ENCODE measurements at places on chromosomes 2 and 18.
A peak's percentile ranks its signal among the peaks of the same experiment; 100 is the strongest.

GRCh38 chr18:77207540-77207939 lies 42.1 kb upstream of the GALR1 start:
- H3K27me3 ChIP-seq: no peaks in the 10 kb centered on the region
- H3K4me1 ChIP-seq: peaks cover 36% of the 10 kb centered on the region

DNA sequence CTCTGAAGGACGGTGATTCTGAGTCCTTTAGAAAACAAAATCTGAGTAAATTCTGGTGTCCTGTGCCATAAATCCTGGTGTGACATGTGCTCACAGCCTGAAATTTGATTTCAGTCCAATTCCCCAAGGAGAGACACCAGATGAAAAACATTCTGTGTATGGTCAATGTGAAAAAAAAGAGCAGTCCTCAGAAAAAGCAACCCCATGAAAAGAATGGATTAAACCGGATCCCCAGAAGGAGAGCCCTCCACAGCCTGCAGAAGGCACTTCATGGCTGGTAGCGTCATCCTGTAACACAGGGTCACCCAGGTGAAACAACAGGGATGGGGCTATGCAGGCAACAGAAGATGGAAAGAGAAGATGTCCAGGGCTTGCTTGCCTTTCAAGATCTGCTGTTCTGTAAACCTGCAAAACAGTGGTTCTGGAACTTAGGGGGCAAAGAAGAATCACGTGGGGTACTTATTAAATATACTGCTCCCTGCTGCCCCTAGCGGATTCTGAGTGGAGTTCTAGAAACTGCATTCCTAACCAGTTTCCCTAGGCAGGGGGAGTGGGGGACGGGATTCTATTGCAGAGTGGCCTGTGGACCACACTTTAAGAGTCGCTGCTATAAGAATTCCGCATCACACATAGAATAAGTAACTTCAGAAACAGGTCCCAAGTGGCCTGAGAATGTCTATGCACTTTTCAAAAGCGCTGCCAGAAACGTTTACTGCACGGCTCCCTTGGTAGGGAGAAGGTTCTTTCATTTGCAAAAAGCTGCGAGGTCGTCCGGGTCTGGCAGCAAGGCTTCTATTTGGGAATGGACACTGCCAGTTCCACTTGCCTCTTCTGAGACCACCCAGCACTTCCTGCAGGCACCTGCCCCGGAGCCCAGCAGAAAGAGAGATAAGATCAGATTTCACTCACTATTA lies 118.9 kb upstream of the ARL5A start:
- H3K27ac ChIP-seq: no peak overlapping the region
- H3K36me3 ChIP-seq: no peaks in the 10 kb centered on the region
- peaks cover 4% of the 10 kb centered on the region for H3K27me3 ChIP-seq
- peak; percentile 11 for DNase-seq
- no peaks in the 10 kb centered on the region for H3K4me1 ChIP-seq
- no peak overlapping the region for H3K4me3 ChIP-seq

- DNase-seq: no peak
- no peaks in the 10 kb centered on the region for H3K4me1 ChIP-seq
- no peak overlapping the region for H3K4me3 ChIP-seq
- H3K27me3 ChIP-seq: no peaks in the 10 kb centered on the region
- H3K36me3 ChIP-seq: no peaks in the 10 kb centered on the region
These were observed 167.3 kb upstream of the NOSTRIN start for GRCh38 chr2:168635065-168635577.

DNA sequence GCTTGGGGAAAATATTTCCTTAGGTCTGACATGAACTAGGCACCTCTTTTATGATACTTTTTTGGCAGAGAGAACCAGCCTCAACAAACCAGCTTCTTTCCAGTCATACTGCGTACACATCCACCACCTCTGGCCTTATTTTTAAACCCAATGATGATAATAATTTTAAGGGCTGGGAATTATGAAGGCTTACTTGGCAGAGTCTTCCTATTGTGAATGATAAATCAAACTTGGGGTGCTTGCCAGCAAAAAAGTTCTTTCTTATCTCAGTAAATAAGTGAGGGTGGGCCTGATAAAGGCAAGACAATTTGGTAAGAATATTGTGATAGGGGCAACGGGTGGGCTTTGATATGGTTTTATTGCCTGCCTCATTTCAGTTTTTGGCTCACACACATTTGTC lies 1230.2 kb upstream of the ZEB2 start:
- H3K27ac ChIP-seq: no peak overlapping the region
- no peaks in the 10 kb centered on the region for H3K36me3 ChIP-seq
- no peak overlapping the region for H3K4me3 ChIP-seq
- no peaks in the 10 kb centered on the region for H3K4me1 ChIP-seq

DNA sequence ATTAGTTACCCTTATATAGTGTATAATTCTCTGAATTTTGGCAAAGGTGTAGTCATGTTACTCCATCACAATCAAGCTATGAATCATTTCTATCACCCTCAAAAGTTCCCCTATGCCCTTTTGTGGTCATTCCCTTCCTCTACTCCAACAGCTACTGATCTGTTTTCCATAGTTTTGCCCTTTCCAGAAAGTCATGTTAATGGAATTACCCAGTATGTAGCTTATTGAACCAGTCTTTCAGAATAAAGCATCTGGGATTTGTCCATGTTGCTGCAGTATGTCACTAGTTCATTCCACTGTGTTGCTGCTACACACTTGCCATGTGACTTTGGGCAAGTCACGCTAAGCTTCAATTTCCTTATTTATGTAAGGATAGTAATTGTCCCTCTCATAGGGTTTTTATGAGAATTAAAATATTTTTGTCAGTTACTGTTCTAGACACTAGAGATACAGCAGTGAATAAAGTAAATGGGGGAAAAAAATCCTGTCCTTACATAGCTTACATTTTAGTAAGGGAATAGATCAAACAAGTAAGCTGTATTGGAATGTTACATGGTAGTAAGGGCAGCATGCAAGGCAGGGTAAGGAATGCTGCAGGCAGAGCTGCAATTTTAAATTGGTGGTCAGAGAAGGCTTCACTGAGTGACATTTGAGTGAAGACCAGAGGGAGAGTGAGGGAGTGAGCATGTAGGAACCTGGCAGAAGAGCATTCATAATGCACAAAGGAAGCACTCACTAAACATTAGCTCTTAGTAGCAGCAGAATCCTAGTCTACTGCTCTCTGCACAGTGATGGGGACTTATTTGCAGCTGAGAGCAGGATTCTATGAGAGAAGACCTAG lies 80.3 kb upstream of the TSPYL6 start:
- no peak for DNase-seq
- H3K36me3 ChIP-seq: no peaks in the 10 kb centered on the region
- peaks cover under 1% of the 10 kb centered on the region for H3K4me1 ChIP-seq
- no peaks in the 10 kb centered on the region for H3K27me3 ChIP-seq

GRCh38 chr2:237865623-237866041 lies 6.2 kb downstream of the RAMP1 start:
- H3K27ac ChIP-seq: no peak overlapping the region
- no peak overlapping the region for H3K4me3 ChIP-seq
- H3K27me3 ChIP-seq: peaks cover 5% of the 10 kb centered on the region
- no peaks in the 10 kb centered on the region for H3K36me3 ChIP-seq
- DNase-seq: no peak

- H3K27me3 ChIP-seq: no peaks in the 10 kb centered on the region
- no peak overlapping the region for H3K27ac ChIP-seq
- no peak for DNase-seq
- peaks cover 18% of the 10 kb centered on the region for H3K4me1 ChIP-seq
- H3K36me3 ChIP-seq: peaks cover 12% of the 10 kb centered on the region
These were observed 197.2 kb downstream of the HDAC4 start for GRCh38 chr2:239203443-239204135.

DNA sequence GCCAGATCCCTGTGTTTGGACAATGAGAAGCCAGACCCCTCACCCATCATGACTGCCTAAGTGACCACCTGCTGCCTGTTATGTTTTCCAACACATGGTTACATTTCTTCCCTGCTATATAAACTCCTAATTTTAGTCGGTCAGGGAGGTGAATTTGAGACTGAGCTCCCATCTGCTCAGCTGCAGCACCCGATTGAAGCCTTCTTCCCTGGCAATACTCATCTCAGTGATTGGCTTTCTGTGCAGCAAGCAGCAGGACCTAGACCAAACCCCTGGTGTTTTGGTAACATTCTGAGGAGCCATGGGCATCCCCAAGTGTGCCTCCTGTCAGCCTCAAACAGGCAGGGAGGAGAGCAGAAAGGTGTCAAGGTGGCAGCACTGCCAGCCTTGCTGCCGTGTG lies 141.2 kb downstream of the CD8B2 start:
- H3K36me3 ChIP-seq: no peaks in the 10 kb centered on the region
- DNase-seq: no peak
- no peak overlapping the region for H3K4me3 ChIP-seq

- H3K27me3 ChIP-seq: no peaks in the 10 kb centered on the region
- no peak overlapping the region for H3K27ac ChIP-seq
- no peaks in the 10 kb centered on the region for H3K4me1 ChIP-seq
- no peaks in the 10 kb centered on the region for H3K36me3 ChIP-seq
- H3K4me3 ChIP-seq: no peak overlapping the region
- no peak for DNase-seq
These were observed 359.9 kb upstream of the ZC3H15 start for GRCh38 chr2:186126181-186126580.

- no peak overlapping the region for H3K27ac ChIP-seq
- H3K4me3 ChIP-seq: no peak overlapping the region
These were observed 297.2 kb downstream of the NDUFA10 start for GRCh38 chr2:239727776-239728600.

DNA sequence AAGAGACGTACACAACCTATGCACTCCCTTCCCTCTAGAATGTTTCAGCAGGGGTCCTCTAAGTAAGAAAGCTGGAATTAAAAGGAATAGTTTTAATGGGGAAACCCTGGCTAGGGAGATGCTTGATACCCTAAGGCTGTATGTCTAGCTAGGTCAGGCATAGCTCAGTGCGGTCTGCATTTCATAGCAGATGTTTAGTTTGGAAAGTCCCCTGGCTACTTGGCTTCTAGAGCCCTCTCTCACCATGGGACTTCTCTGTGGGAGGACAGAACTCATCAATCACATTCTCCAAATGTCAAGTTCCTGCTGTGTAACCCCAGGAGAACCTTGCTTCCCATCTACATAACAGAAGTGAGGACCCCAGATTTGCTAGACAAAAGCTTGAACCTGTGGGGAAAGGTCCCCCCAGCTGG lies 24.1 kb upstream of the ANXA4 start:
- no peaks in the 10 kb centered on the region for H3K27me3 ChIP-seq
- no peak for DNase-seq
- no peak overlapping the region for H3K4me3 ChIP-seq

DNA sequence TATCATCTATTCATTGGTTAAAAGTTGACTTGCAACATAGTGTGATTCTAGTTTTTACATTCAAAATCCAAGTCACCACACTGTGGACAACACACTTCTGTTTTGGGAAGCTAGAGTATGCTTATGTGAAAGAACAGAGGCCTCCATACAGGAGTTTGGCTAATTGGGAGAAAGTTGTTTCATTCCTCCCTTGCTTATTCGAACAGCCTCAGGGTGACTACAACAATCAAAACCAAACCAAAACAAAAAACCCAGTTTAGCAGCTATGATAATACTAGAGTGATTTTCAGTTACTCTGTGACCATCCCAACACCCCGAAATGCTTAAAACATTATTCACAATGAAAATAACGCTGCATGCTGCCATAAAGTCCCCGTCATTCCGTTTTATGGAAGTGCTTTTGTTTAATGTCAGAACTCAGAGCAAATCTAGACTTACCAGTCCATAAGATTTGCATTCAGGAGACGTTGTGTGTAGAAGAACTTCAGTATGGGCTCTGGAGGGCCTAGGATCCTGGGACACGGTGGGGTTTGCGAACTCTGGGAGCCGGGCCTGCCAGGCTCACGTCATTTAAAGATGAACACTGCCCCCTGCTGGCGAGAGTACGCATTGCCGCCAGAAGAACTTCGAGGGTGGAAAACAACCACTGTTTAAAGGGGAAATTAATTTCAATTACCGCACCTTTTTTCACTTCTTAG lies 111.4 kb downstream of the FTCDNL1 start:
- H3K4me1 ChIP-seq: peaks cover 2% of the 10 kb centered on the region
- H3K27ac ChIP-seq: no peak overlapping the region
- no peaks in the 10 kb centered on the region for H3K36me3 ChIP-seq
- peak; percentile 55 for DNase-seq

DNA sequence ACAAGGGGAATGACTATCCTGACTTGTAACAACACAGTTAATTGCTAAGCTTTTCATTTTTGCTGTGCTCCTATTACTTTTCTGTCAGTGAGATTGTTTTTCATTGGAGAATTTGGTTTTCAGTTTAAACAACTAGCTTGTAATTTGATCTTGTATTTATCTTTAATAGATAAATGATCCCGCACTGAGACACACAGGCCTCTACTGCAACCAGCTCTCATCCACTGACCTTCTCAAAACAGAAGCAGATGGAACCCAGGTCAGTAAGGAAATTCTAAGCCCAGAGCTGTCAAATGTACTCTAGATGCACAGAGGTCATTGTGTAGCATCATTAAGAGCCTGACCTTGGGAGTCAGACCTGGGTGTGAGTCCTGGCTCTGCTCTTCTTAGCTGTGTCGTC lies 30.7 kb downstream of the PTRHD1 start:
- no peak for DNase-seq
- H3K27ac ChIP-seq: no peak overlapping the region
- peaks cover 51% of the 10 kb centered on the region for H3K36me3 ChIP-seq
- H3K4me1 ChIP-seq: no peaks in the 10 kb centered on the region
- no peak overlapping the region for H3K4me3 ChIP-seq
- H3K27me3 ChIP-seq: no peaks in the 10 kb centered on the region

- no peaks in the 10 kb centered on the region for H3K36me3 ChIP-seq
- peaks cover 47% of the 10 kb centered on the region for H3K4me1 ChIP-seq
- no peaks in the 10 kb centered on the region for H3K27me3 ChIP-seq
- H3K27ac ChIP-seq: no peak overlapping the region
- H3K4me3 ChIP-seq: no peak overlapping the region
These were observed 21.6 kb downstream of the DNMT3A start for GRCh38 chr2:25320077-25320476.

- peak within 1 kb of the TSS; percentile 66 for H3K4me3 ChIP-seq
- peaks cover 65% of the 10 kb centered on the region for H3K4me1 ChIP-seq
- peak within 1 kb of the TSS; percentile 99 for H3K27ac ChIP-seq
- H3K36me3 ChIP-seq: no peaks in the 10 kb centered on the region
These were observed at the start of gene CASP8 for GRCh38 chr2:201260302-201260800. TSS of gene CASP8 (plus strand) at chr2:201260536. CDS start at chr2:201266487, 5,951 bp downstream.

DNA sequence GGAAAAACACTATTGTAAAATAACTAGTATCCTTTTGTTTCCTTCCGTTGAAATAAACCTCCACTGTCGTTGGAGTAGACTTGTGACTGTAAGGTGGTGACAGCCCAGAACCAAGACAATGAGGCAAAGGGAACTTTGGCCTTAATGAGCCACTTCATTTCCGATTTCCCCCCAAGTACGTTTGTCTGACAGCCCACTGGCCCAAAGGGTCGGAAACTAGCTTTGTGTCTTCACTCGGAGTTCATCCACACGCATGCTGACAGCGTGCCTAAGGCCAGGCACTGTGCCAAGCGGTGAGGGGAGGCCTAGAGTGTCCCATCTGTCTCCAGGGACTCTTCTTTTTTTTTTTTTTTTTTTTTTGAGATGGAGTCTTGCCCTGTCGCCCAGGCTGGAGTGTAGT lies 21.0 kb downstream of the HJURP start:
- H3K27ac ChIP-seq: no peak overlapping the region
- peaks cover 7% of the 10 kb centered on the region for H3K4me1 ChIP-seq
- no peak for DNase-seq
- H3K4me3 ChIP-seq: no peak overlapping the region

Measured in T-cell (primary cell).